ENCODE measurements at places on chromosomes 3 and 15. TPM values are rescaled to one million over a fixed set of nuclear protein-coding genes. Genes with fewer than 3 reads are reported as not detected.

ALCAM gene
- 447 TPM for total RNA-seq

ZNF385D gene
- 1.0 TPM for total RNA-seq

GRCh38 chr15:57667171-57667849, 39.2 kb upstream of the POLR2M start:
- peak; percentile 80 for DNase-seq

CHRD gene
- 23.9 TPM for total RNA-seq

ROBO2 gene
- 1.1 TPM for total RNA-seq

NR1I2 gene
- 0.20 TPM for total RNA-seq

- DNase-seq, result peak; percentile 94
Observed at GRCh38 chr15:82122746-82123400, 77.1 kb upstream of the MEX3B start.

GOLGA6L4 gene
- total RNA-seq, result 2.2 TPM

- DNase-seq, result no peak
Observed at GRCh38 chr15:38320181-38320580, 67.5 kb downstream of the SPRED1 start.

DNA sequence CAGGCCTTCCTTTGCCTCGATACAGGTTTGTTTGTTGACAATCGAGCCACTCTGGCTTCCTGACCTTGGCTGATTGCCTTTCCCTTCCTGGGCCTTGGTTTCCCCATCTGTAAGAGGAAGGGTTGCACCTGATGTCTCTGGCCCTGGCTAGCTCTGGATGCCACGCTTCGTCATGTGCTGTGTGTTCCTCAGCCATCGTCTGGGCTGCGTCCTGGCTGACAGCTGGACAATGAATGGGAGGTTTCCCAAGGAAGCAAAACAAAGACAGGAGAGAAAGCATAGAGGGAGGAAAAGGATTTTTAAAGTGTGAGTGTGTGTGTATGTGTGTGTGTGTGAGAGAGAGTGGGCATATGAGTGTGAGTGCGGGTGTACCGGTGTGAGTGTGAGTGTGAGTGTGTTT, 65.2 kb upstream of the HACD2 start:
- DNase-seq, result no peak

- no peak for DNase-seq
Observed at GRCh38 chr3:8413337-8413926, 88.2 kb upstream of the LMCD1 start.

UTS2B gene
- total RNA-seq, result not detected

RTP4 gene
- total RNA-seq, result 1.1 TPM

DNA sequence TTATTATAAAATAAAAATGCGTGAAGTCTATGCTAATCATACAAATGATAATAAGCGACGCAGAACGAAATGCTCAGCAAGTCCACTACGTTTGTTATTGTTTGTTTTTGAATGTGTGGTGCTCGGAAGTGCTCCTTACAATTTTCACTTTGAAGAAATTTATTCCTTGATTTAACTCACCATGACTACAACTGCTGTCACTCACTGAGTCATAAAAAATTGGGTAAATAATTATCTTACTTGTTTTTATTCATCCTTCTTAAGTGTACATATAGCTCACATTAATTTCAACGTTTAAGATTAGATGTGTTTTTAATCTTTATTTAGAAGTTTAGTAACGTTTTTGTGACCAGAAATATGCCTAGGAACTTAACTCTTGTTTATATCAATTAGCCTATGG, 66.7 kb upstream of the NANOGP8 start:
- peak; percentile 9 for DNase-seq

GRCh38 chr3:74756674-74757073, 142.2 kb upstream of the CNTN3 start:
- no peak for DNase-seq

GRCh38 chr15:39321977-39322376, 258.9 kb upstream of the THBS1 start:
- DNase-seq, result no peak

CYP8B1 gene
- 0.55 TPM for total RNA-seq

LARP6 gene
- 37.0 TPM for total RNA-seq

- DNase-seq, result no peak
Observed at GRCh38 chr15:52657338-52657737, 21.9 kb downstream of the ATOSA start.

- no peak for DNase-seq
Observed at GRCh38 chr3:189394599-189395121, 222.9 kb downstream of the TPRG1 start.

C3orf52 gene
- total RNA-seq, result 33.1 TPM

DNA sequence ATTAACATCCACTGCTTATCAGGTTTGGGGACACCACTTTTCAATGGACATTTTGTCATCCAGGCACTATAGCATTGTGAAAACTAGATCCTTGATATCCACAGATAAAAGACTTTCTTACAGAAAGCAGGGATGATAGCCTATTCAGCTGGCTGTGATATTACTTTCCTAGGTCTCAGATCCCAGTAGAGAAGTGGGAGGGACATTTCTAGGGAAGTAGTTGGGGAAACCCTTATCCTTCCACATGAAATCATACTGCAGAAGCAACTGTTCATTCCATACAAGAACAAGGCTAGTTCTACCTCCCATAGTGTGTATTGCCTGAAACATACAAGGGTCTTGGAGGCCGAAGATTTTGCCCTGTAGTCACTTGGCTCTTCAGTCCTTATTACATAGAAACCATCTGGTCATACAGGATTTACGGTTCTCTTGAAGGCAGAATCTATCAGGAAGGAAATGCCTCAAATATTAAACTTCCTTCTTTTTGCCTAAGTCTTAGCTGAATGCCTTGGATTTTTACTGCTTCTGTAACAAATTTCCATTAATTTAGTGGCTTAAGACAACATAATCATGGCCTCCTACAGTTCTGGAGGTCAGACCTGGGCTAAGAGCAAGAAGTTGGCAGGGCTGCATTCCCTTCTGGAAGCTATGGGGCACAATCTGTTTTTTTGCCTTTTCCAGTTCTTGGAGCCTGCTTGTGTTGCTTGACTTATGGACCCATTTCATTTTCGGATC, 119.4 kb downstream of the ECT2 start:
- no peak for DNase-seq

FBXO40 gene
- total RNA-seq, result not detected

C3orf70 gene
- total RNA-seq, result under 0.01 TPM

GRCh38 chr3:45915518-45916231, 27.6 kb upstream of the CXCR6 start:
- peak; percentile 88 for DNase-seq

- no peak for DNase-seq
Observed at GRCh38 chr15:62462721-62463120, 297.6 kb upstream of the C2CD4B start.

MYLK gene
- 112 TPM for total RNA-seq

GRCh38 chr3:162992741-162993140, 1496.1 kb downstream of the OTOL1 start:
- DNase-seq, result no peak

GRCh38 chr3:189529468-189529867, 101.7 kb upstream of the TP63 start:
- no peak for DNase-seq

- DNase-seq, result no peak
Observed at GRCh38 chr15:38163658-38164057, 89.0 kb upstream of the SPRED1 start.

DNA sequence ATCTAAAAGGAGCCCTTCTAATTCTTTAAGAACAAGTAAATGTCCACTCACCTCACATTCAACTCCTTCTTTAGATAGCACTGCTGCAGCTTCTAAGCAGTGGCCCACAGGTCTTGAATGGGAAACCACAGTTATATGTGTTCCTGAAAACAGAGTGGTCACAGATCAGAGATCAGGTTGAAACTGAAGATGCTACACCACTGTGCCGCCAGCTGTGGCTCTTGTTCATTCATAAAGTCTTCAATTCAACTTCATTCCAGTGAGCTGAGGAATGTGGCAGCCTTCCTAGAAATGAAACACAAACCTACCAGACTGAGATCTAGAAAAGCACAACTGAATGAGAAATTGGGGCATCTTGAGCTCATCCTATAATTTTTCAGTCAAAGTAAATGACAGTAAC, 4.0 kb downstream of the PDHB start:
- DNase-seq, result peak; percentile 66

DNA sequence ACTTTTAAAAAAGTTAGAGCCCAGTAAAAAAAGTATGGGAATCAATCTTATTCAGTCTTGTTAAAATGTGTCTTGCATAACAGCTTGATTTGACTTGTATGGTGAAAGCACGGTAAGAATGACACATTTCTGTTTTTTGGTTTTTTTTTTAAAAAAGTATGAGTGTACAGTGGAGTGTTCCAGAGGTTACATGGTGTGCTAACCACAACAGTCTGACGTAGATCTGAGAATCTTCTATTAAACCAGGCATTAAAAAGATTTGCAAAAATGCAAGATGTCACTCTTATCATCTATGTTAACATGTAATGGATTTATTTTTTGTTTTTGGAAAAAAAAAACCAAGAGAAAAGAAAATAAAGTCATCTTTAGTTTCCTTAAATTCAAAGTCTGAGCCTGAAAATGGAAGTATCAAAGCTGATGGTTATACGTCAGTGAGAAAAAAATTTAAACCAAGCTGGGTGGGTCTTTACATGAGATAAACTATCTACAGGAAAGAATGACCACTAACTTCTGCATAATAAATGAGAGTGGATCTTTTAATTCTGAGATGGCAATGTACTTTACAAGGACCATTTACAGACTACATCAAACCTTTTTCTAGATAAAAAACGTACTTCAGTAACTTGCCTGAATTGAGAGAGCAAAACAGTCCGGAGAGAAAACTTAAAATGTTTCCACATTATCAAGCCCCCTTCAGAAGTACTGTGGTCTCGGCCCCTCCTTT, 1.6 kb downstream of the GABPB1 start:
- DNase-seq, result peak; percentile 90

DNA sequence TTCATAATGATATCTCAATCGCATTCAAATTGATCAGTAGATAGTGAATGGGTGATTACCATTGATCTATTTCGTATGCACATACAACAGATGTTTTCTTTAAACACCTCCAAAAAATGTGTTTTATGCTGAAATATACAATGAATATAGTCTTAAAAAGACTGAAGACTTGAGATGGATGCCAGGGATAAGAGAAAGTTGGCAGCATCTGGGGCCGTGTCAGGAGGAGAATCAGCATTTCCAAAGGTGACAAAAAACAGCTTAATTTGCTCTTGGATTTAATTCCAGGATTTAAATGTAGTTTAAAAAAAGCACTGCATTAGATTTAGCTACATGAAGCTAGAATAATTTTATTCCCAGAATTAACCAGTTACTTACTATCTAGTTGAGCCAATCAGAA, 199.7 kb upstream of the CNTN3 start:
- no peak for DNase-seq

DNA sequence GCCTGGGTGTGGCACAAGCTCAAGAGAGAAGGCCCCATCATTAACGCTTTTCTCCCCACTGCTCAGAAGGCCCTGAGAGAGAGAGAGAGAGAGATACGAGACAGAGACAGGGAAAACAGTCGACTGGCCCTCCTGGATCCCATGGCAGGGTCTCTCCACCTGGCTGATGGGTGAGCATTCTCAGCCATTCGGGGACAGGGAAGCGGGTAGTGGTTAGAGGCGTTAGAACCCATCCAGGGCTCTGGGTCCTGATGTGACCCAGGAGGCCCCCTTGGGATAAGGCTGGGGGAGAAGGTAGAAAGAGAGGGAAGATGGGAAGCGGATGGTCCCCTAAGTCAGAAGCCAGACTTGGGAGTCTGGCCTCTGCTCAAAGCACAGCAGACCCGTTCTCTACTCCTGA, 7.9 kb downstream of the TGM5 start:
- DNase-seq, result no peak

- no peak for DNase-seq
Observed at GRCh38 chr15:53477981-53478766, 281.3 kb downstream of the WDR72 start.

GRCh38 chr3:113268311-113268710, 57.0 kb downstream of the BOC start:
- DNase-seq, result no peak

DNA sequence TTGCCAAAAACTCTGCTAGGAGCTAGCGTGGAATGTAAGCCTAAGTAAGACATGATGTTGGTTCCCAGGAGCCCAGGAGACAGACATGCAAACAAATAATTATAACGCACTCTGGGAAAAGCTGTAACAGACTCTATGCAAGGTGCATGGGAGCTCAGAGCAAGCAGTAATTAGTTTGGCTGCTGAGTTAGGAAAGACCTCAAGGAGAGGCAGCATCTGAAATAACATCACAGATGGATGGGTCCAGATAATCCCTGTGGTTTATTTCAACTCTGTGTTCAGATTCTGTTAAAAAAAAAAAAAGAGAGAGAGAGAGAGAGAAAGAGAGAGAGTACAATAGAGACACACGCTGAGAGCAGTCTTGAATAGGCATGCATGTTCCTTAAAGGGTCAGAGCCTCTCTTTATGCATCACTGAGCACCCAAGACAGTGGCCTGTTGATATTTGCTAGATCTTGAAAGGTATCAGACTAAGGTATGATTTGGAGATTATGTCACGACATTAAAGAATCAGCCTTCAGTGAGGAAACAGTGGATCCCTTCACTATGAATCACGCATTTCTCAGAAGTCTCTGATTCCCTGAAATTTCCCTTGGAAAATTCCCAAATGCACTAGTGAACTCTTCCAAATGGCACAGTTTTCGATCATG, 124.4 kb upstream of the LIPC start:
- peak; percentile 84 for DNase-seq

CHRM5 gene
- 0.05 TPM for total RNA-seq

TIMP4 gene
- 0.69 TPM for total RNA-seq

DNA sequence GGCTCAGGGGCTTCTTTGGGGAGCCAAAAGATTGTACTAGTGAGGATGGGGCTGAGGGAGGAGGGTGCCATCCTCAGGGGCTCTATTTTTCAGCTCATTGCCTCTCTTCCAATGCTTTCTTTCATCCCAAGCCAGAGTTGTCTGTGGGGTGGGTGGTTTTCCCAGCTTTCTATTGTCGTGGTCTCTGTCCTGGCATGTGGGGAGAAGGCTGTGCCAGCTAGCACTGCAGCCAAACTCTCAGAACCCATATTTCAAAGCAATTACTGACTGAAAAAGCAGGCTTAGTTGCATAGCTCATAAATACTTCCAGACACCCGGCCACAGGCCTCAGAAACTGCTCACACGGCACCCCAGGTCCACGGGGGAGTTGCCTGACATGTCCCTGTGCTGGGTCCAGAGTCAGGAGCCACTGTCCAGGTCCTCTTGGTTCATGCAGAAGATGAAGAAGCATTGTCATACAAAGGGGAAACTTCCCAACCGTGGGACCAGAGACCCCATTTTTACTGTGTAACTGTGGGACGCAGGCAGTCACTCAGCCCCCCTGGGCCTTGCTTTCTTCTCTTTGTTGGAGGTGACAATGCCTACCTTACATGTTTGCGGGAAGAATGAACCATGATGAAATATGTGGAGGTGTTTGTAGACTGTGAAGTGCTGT, 27.6 kb downstream of the FGD5 start:
- peak; percentile 18 for DNase-seq

GRCh38 chr3:143973259-143974021, 1.8 kb downstream of the DIPK2A start:
- peak; percentile 52 for DNase-seq

Measured in renal cortical epithelial cell (primary cell).